CD4-positive, alpha-beta T cell treated with Interleukin-10 for 1 hour (primary cell): ENCODE measurements at places on chromosomes 1 and 21.
A peak's percentile ranks its signal among the peaks of the same experiment; 100 is the strongest.

DNA sequence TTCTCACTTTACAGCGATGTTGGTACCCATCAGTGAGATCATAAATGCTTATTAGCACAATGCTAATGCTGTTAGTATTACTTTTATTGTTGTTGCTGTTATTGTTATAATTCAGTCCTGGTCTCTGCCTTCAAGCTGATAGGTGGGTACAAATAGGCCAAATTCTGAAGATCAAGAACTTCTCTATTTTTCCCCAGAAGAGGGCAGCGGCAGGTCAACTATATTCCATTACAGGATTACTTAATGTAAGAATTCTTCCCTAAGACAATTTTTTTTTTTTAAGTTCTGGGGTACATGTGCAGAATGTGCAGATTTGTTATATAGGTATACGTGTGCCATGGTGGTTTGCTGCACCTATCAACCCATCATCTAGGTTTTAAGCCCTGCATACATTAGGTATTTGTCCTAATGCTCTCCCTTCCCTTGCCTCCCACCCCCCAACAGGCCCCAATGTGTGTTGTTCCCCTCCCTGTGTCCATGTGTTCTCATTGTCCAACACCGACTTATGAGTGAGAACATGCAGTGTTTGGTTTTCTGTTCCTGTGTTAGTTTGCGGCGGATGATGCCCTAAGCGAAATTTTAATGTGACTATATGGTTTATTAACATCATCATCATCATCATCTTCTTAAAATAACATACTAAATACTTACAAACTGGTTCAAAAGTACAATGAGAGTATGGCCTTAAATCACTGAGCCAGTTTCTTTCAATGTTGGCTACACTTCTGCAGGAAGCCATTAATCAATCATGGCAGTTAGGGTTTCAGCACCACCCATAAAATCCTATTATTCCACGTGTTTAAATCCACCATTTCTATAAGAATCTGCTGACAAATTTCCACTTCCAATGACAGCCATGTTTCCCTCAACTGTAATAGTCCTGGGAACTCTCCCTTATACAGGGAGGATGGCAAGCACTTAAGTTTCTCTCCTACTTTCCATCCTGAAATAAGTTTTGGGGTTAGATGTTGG lies 19.2 kb downstream of the SLC19A2 start:
- DNase-seq, result peak; percentile 41

GRCh38 chr1:201539561-201540431 lies 869 bp downstream of the NAV1 start:
- DNase-seq, result no peak

DNA sequence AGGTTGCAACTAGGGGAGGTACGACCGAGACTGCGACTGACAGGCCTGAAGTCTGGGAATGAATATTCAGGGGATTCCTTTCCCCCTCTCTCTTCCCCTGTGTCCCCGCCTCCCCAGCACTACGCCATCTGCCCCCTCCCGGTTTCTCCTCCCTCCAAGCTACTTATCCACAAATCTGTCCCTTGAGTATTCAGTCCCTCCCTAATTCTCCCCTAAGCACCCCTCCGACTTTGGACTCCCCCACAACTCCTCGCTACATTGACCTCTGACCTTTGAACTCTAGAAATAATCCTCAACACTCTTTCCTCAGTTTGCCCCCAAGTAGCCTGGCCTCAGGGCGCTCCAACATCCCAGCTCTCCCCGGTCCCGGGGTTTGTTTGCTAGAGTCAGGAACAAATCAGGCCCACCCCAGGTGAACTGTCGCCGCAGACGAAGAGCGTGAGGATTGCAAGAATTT lies 393 bp downstream of the LYSMD1 start:
- DNase-seq, result no peak

DNA sequence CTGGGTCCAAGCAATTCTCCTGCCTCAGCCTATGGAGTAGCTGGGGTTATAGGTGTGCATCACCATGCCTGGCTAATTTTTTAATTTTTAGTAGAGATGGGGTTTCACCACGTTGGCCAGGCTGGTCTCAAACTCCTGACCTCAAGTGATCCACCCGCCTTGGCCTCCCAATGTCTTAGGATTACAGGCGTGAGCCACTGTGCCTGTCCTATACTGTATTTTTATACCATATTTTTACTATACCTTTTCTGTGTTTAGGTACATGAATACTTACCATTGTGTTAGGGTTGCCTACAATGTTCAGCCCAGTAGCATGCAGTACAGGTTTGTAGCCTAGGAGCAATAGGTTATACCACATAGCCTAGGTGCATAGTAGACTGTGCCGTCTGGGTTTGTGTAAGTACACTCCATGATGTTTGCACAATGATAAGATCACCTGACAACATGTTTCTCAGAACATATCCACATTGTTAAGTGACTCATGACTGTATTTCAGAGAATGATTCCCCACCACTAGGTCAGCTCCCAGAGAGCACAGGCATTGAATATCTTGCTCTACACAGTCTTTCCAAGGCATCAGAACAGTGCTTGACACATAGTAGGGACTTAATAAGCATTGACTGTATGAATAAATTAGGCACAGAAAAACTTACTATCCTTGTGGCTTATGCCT lies 6.0 kb upstream of the CITED4 start:
- no peak for DNase-seq
